Common myeloid progenitor, CD34-positive (primary cell): ENCODE measurements at places on chromosomes 5 and 9.

DNA sequence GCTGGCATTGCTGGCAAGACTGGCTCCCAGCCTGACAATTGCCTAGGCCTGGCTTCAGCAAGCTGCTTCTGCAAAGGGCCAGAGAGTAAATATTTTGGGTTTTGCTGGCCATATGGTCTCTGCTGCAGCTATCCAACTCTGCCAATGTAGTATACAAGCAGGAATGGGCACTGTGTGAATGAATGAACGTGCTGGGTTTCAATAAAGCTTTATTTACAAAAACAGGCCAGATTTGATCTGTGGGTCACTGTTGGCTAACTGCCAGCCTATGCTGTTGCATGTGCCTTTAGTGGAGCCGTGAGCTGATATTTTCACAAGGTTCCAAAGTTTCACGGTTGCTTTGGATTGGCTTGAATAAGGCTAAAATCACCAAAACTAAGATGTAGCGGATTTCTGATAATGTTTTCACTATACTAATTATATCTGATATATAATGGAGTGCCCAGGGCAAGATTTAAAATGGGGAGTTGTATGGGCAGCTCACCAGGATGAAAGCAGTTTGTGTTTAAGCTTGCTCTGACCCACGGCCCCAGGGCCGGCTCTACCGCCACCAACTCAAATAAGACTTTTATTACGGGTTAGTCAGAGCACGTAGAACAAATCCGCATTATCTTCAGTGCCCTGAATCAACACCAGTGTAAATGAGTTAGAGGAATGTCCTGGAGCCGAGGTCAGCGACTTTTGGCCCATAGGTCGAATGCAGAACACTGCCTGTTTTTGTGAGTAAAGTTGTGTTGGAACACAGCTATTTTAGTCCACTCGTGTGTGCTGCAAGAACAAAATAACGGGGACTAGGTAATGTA, 98.6 kb upstream of the DAP start:
- no peak for DNase-seq

DNA sequence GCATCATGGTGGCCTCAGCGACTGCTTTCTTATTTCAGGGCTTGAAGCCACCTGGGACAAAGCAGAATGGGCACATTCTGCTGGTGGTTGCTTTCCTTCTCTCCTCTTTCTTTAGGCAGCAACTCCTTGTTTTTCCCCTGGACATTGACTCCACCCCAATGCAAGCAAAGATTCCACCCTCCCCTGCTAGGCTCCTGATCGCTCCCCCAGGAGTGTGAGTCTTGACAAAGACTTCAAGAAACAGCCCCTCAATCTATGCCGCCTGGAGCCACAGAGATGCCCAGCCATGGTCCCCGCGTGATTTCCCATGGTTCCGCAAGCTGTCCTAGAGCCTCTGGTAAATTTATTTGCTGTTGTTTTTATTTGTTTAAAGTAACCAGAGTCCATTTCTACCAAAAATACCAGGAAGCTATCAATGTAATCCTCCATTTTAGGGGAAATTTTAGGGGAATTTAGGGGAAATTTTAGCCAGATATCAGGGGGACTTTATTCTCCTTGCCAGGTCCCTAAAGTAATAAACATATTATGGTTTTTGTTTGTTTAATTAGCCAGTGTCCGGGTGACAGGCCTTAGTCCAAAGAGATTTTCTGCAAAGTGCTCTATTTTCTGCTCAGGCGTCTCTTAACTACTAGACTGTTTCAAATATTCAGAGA, 2.3 kb downstream of the KCNMB1 start:
- no peak for DNase-seq

DNA sequence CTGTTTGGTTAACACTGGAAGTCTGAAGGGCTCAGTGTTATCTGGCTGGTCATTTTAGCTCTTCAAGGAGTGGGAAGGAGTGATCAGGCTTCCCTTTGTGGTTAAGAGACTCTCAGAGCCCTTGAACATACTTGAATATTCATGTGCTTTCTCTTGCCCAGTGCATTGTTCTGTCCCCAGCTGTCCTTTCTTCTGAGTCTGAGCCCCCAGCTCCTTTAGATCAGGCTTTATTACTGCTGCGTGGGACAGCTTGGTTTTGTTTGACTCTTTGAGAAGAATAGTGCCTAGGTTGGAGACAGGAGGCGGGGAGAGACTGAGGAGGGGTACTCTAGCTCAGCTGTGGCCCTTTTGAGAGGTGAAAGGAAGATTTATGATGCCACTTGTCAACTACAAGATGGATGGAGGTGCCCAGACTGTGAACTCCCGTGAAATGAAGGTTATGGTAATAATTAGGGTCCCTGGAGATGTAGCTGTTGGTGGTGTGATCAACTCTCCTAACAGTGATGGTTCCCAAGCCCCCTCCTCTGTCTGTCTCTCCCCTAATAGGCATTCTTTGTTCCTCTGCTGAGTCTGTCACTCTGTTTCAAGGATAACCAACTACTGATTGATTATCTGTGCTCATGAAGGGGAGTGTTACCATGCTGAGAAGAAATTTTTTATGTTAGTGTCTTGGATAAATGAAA, 83.1 kb upstream of the GLRA1 start:
- DNase-seq = no peak

DNA sequence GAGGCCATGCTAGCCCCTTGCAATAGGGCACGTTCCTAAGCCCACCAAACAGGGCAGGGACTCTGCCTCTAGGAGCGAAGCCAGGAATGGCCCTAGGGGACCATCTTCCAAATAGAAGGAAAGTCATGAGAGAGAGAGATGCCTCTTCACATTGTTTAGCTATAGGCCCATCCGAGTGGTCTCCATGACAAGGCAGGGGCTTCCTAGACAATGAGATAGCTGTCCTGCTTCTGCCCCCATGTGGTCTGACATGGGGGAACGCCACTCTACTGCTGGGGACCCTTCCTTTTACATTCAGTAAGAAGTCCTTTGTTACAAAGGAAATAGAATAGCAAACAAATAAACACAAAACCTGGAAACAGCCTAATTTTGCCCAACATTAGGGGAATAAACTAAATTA, 17.9 kb upstream of the KIF4B start:
- DNase-seq = peak; percentile 16

GRCh38 chr9:113597390-113598241, 134.1 kb downstream of the RGS3 start:
- no peak for DNase-seq

DNA sequence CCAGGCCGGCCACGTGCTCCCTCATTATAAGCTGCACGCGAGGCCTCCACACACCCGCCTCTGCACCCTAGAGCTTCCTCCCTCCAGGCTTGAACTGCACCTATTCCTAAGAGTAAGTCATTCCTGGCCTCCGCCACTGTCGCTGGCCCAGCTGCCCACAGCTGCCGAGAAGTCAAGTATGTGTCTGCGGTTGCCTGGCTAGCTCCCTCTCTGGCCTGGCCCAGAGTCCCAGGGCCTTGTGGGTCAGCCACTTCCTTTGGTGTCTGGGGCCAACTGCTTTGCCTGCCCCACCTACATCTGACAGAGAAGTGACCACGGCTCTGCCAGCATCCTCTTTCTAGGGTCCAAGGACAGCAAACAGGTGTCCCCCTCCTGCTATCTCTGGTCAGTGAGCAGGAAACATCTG, 18.3 kb downstream of the ABO start:
- no peak for DNase-seq

DNA sequence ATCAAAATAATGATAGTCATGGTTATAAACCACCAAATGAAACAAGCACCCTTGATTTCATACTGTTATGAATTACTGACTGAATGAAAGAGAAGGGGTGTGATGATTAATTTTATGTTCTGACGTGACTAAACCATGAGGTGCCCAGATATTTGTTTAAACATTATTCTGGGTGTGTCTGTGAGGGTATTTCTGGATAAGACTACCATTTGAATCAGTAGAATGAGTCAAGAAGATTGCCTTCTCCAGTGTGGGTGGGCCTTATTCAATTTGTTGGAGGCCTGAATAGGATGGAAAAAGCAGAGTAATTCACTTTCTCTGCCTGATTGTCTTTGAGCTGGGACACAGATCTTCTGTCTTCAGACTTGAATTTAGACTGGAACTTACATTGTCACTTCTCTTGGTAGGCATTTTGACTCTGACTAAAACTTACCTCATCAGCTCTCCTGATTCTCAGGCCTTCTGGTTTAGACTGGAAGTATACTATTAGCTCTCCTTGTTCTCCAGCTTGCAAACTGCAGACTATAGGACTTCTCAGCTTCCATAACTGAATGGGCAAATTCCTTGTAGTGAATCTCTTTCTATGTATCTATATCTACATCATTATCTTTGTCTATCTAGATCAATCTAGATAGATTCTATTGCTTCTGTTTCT, 321.9 kb upstream of the TARS1 start:
- DNase-seq = no peak

DNA sequence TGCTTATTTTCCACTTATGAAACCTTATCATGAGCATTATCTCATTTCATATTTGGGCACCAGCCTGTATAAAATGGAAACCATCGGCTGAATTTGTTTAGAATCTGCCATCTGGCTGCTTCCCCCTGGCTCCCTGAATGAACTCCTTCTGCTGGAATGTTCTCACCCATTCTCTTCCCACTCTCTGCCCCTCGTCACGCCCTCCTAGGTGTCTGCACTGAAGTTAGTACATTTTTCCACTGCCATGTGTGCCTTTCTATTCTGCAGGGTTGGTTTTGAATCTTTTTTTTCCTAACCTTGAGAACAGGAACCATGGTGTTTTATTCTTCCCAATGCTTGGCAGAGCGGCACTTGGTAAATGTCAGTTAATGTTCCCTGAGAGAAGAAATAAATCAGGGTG, 359.7 kb downstream of the MLLT3 start:
- no peak for DNase-seq

DNA sequence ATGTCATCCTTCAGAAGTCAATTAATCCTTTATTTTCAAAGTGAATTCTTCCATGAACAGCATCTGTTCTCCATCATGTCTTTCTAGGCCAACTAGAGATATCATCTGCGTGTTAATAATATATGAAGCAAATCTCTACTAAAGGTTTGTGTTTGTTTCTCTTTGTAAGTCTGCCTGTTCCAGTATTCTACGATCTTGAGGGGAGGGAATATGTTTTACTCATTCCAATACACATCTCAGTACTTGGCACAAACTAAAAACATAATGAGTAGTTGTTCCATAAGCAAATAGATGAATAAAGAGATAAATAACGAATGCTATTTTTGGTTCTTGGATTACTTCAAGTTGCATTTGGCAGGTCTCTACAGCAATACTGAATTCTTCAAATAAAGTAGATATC, 470.7 kb upstream of the GRIN3A start:
- no peak for DNase-seq
